CD4-positive, alpha-beta T cell treated with Interleukin-10 for 1 hour (primary cell): ENCODE measurements at places on chromosomes 16 and 17.

- no peak for DNase-seq
Observed at GRCh38 chr17:79818026-79818758, 21.0 kb downstream of the CBX4 start.

DNA sequence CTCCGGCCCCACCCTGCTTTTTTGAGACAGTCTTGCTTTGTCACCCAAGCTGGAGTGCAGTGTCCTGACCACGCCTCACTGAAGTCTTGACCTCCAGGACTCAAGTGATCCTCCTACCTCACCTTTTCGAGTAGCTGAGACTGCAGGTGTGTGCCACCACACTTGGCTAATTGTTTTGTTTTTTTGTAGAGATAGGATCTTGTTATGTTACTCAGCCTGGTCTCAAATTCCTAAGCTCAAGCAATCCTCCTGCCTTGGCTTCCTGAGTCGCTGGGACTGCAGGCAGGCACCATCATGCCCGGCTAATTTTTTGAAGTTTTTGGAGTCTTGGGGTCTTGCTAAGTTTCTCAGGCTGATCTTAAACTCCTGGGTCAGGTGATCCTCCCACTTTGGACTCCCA, 206.7 kb downstream of the SHISA9 start:
- DNase-seq = no peak

DNA sequence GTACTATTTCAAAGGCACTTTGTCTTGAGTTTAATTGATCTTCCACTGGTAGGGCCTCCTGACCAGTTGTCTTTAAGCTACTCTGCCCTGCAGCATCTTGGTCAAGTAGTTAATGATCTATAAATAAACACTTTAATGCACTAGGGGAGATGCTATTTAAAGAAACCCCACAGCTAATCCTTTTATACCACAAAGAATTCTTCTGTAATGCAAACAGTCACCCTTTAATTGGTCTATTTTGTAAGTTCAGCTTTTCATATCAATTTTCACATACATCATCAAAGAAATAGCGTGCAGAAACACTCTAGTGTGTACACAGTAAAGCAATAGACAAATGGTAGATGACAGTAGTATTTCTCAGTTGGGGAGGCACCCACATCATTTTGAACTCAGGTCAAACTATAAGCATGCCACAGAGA, 70.3 kb downstream of the PMP22 start:
- no peak for DNase-seq

DNA sequence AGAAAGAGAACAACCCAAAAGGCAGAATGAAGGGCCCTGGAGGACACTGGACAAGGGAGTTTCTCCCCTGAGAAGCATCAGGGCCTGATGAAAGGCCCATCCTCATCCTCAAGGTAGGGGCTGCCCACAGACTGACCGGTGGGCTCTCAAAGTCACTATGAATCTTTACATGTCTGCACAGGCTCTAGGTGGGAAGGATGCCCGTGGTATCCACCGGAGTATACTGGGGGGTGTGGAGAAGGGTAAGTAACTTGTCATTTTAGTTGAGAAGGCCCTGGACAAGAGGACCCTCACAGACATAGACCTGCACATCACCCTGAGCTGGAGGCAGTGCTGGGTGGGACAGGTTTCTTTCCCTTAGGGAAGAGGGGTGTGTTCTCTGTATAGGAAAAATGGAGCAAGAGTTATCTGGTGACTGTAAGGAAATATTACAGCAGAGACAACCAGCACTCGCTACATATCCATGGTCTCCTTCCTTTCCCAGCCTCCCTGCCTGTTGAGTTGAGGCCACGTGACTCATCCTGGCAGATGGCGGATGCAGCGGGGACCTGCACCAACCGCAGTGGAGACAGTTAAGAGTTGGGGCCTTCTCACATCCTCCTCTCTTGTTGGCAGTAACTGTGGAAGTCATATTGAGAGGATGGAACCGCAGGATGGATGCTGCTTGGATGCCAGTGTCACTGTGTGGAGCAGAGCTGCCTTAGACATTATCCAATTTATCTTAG, 45.6 kb upstream of the KCNJ12 start:
- no peak for DNase-seq

DNA sequence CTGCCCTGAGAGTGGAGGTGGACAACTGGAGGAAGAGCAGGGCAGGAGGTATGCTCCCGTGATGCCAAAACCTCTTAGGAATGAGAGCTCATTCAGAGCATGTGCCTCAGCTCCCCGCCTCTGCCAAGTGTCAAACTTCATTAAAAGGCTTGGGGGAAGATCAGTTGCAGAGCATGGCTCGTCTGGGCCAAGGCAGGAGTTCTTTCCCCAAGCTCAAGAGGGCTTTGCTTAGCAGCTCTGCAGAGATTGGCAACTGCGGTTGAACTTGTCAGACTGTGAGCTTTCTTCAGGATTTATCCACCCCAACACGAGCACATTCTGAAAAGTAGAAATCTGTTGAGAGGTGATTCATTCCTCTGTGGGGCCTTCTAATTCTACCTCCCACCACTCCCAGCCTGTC, 248.1 kb downstream of the HS3ST3A1 start:
- no peak for DNase-seq

DNA sequence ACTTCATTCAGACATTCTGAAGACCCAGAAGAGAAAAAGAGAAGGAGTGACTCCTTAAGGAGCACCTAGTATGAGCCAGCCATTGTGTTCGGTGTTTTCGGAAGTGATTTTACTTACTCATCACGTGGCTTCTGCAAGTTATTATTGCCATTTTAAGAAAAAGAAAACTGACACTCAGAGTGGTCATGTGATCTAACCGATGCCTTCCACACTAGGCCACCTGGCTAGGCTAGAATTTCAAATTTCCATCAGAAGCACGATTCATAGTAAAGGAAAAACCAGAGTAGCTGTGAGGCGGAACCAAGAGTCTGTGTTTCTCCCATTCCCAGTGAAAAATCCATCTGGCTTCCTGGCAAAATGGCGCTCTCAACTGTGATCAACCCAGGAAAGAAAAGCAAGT, 32.0 kb downstream of the GTF3C1 start:
- no peak for DNase-seq

DNA sequence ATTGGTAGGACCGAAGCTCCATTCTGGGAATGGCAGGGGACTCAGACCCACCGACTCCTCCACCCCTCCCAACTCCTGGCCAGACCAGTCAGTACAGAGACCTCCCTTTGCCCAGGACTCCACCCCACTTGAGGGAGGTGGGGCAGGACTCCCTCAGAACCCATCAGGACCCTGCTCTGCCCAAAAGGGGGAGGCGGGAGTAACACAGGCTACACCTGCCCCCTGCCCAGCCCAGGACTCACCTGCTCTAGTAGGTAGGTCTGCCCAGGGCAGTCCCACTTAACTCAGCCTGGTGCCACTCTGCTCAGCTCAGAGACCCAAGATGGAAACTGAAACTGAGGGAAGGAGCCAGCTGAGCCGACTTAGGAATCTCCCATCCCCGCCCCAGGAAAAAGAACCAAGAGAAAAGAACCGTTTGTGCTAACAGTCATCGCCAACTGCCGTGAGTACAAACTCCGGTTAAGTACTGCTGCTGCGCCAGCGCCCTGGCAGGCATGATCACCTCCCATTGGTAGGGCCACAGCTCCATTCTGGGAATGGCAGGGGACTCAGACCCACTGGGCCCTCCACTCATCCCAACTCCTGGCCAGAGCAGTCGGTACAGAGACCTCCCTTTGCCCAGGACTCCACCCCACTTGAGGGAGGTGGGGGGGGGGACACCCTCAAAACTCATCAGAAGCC, 503 bp downstream of the DHX58 start:
- DNase-seq = peak; percentile 36

DNA sequence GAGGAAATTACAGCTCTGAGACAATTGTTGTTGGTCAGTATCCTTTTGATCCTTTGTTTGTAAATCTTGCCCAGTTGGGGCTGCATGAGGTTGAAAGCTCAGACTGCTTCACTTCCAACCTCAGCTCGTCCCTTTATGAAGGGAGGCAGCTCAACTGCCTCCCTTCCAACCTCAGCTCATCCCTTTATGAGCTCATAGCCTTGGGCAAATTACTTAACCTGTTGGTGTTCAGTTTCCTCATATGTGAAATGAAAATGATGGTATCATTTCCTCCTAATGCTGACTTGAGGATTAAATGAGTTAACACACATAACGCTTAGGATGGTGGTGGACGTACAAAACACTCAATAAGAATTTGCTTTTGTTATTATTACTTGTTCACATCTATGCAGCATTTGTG, 265.1 kb downstream of the CDH13 start:
- no peak for DNase-seq

GRCh38 chr17:1625053-1625452, 3.6 kb downstream of the SLC43A2 start:
- DNase-seq = no peak

DNA sequence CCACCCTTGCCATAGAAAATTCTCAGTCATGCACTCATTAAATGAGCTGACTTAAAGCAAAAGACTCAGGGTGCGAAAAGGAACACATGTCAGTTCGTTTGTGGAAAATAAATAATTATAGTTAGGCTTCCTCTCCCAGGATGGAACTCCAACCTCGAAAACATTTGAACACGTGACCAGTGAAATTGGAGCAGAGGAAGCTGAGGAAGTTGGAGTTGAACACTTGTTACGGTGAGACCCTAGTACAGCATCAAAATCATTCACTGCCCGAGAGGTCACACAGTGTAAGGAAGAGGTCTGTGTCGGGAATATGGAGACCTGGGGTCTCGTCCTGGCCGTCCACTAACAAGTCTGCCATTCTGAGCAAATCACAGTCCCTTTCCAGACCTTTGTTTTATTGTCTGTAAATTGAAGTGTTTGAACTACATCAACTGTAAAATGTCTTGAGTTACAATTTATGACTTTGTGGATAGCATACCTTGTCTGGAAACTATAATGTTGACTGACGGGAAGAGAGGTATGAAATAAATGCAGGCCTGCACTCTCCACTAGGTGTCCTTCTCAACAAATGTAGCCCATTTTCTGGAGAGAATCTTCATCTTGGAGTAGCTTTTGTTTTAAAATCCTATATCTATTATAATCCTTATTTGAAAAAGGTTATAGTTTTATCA, 7.7 kb downstream of the PSMD7 start:
- DNase-seq = no peak

DNA sequence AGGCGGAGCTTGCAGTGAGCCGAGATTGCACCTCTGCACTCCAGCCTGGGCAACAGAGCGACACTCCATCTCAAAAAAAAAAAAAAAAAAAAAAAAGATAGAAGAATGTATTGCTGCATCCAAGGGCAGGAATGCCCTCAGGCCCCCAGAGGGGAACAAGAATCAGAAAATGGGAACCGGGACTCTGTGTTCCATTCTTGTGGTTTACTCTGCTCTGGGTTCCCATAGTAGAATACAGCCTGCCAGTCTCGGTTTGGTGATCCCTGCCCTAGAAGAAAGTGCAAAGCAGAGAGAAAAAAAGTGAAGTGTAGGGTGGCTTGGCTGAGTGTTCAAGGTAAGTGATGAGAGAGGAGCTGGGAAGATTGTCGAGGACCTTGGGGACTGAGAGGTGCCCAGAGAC, 27.4 kb upstream of the KDM6B start:
- no peak for DNase-seq

- no peak for DNase-seq
Observed at GRCh38 chr16:26976873-26977272, 89.9 kb upstream of the C16orf82 start.

GRCh38 chr17:79956853-79957252, 78.8 kb downstream of the TBC1D16 start:
- no peak for DNase-seq

DNA sequence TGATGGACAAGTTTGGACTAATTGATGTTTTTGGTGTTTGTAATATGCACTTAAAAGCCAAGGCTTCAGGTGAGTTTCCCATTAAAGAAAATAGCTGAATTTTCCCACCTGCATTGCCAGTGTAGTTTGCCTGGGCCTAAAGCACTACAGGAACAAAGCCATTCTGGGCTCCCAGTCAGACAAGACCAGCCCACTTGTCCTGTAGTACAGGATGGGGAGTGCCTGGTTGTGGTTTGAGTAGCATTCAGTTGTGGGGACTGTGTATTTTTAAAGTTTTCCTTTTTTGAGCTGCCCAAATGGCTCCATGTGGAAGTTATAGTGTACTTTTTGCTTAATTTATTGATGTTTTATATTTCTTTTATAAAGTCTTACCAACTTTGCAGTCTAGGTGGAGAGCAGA, 91.7 kb downstream of the TANGO6 start:
- DNase-seq = no peak
